ENCODE measurements at places on chromosomes 13 and 19.

DNA sequence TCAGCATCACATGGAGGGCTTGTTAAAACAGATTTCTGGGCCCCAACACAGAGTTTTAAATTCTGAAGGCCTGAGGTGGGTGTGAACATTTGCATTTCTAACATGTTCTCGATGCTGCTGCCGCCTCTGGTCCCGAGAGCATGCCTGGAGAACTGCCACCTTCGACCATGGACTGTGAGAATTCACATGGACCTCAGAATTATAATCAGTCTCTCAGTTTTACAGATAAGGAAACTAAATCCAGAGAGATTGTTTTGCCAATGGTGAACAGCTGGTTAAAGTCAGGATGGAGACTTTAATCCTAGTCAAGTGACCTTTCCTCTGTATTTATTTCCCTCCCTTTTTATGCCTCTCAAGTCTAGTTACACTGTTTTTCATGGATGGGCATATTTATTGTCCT is 14.7 kb downstream of the ALOX5AP start:
- no peak overlapping the region for H3K27ac ChIP-seq
- DNase-seq: no peak
- H3K27me3 ChIP-seq: no peaks in the 10 kb centered on the region

- no peaks in the 10 kb centered on the region for H3K36me3 ChIP-seq
- H3K27me3 ChIP-seq: no peaks in the 10 kb centered on the region
- no peak overlapping the region for H3K4me3 ChIP-seq
- no peaks in the 10 kb centered on the region for H3K4me1 ChIP-seq
- no peak for DNase-seq
Measured at GRCh38 chr13:31394506-31394905, 194.7 kb downstream of the B3GLCT start.

DNA sequence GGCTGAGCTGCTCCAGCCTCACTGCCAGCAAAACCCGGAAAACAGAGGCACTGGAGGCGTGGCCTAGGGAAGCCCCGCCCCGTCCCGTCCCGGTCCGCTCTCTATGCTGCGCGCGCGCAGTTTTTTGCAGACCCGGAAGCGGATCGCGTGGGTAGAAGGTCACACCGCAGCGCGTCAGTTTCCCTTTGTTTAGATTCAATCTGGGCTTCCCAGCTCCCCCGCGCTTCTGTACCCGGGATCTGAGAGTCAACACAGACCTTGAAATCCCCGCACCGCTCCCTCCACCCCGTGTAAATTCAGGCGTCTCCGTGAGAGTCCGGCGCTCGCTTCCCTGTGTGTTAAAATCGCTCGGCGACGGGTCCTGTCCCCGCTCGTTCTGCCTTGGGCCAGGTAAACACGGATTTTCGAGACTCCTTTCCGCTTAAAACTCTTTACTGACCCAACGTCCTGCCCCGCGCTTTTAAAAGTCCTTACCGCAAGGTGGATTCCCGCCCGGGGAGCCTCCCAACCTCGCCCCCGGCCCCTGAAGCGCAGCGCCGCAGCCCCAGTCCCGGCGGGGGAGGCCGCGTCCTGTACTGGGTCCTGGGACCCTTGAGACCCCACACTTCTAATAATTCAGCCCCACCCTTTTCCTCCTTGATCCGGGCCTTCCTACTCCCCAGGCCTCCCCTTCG is at the start of gene ZNF610:
ZNF610 (plus strand) TSS at position 127 of the 674 bp plus-strand sequence. CDS start 12,930 bp downstream, outside the sequence.
- no peaks in the 10 kb centered on the region for H3K27me3 ChIP-seq
- H3K36me3 ChIP-seq: peaks cover 18% of the 10 kb centered on the region
- peak; percentile 97 for DNase-seq
- peak within 1 kb of the TSS; percentile 46 for H3K27ac ChIP-seq

GRCh38 chr13:111883571-111884343 is 183.2 kb upstream of the SOX1 start:
- no peak overlapping the region for H3K27ac ChIP-seq
- no peaks in the 10 kb centered on the region for H3K36me3 ChIP-seq
- no peak overlapping the region for H3K4me3 ChIP-seq
- no peaks in the 10 kb centered on the region for H3K4me1 ChIP-seq

- no peak overlapping the region for H3K27ac ChIP-seq
- H3K36me3 ChIP-seq: no peaks in the 10 kb centered on the region
- DNase-seq: no peak
- no peaks in the 10 kb centered on the region for H3K27me3 ChIP-seq
- no peaks in the 10 kb centered on the region for H3K4me1 ChIP-seq
Measured at GRCh38 chr19:16034958-16035560, 41.2 kb upstream of the TPM4 start.

DNA sequence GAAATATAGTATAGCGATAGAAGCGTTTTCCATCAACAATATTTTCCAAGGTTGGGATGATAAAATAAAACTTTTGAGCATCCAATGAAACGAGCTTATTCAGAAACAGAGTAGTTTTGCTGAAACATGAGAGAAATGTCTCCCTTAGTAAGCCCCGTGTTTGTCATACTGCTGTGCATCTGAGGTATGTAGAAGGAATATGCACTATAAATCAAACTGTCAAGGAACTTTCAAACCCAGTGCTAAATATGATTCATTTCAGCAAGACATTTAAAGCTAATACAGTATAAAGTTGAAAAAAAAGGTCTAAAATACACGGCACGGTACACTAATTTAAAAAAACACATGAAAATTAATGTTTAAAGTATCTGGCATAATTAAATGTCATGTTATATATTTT is 546.2 kb downstream of the SLITRK5 start:
- no peak for DNase-seq
- no peak overlapping the region for H3K27ac ChIP-seq
- H3K4me1 ChIP-seq: no peaks in the 10 kb centered on the region
- no peaks in the 10 kb centered on the region for H3K36me3 ChIP-seq
- H3K4me3 ChIP-seq: no peak overlapping the region

DNA sequence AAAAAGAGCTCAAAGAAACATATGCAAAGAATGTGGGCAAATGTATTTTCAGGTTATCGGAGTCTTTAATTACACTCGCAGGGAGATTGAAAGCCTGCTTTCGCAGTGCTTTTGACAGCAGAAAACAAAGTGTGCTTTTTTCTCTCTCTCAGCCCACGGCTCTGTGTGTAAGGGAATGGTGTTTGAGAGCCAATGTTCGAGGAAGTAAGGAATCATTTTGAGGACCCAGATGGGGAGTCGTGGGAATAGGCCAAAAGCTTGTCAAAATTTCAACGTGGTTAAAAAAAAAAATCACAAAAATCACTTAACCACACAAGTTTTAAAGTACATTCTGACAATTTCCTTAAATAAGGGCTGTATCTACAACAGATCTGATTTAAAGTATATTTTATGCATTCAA is 197.1 kb upstream of the IRS2 start:
- no peak overlapping the region for H3K27ac ChIP-seq
- DNase-seq: no peak
- no peaks in the 10 kb centered on the region for H3K36me3 ChIP-seq
- H3K27me3 ChIP-seq: no peaks in the 10 kb centered on the region

DNA sequence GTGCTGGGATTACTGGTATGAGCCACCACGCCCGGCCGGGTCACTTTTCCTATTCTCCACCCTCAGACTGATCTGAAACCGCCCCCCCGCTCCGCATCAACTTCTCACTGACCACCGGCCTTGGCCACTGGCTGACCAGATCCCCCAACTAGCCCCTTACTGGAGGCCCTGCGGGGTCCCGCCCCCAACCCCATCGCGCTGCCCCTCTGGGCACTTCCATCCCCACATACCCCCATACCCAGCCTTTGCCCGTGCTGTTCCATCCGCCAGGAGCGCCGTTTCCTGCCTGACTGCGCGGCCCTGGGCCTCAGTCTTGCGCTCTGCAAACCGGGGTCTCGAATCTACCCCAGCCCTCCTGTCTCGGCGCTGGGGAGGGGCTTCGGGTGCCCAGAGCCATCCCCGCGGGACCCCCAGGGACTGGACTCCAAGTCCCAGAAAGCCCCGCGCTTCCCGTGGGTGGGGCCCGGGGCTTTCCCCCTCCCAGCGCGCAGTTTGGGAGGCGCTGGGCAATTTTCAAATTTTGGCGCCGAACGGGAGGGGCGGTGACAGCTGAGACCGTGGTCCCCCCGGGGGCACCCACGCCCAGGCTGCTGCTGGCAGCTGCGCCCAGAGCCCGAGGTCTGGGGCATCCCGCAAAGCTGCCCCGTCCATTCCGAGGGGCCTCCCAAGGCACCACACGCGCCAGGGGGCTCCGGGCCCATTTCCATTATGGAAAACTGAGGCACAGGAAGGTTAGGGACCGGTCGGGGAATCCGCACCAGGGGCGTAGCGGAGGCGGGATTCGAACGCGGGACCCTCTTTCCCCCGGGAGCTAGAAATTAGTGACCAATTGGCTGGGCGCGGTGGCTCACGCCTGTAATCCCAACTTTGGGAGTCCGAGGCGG is 5.2 kb upstream of the LMNB2 start:
- H3K27ac ChIP-seq: no peak overlapping the region
- H3K36me3 ChIP-seq: no peaks in the 10 kb centered on the region
- H3K27me3 ChIP-seq: no peaks in the 10 kb centered on the region
- peaks cover 9% of the 10 kb centered on the region for H3K4me1 ChIP-seq
- DNase-seq: no peak

DNA sequence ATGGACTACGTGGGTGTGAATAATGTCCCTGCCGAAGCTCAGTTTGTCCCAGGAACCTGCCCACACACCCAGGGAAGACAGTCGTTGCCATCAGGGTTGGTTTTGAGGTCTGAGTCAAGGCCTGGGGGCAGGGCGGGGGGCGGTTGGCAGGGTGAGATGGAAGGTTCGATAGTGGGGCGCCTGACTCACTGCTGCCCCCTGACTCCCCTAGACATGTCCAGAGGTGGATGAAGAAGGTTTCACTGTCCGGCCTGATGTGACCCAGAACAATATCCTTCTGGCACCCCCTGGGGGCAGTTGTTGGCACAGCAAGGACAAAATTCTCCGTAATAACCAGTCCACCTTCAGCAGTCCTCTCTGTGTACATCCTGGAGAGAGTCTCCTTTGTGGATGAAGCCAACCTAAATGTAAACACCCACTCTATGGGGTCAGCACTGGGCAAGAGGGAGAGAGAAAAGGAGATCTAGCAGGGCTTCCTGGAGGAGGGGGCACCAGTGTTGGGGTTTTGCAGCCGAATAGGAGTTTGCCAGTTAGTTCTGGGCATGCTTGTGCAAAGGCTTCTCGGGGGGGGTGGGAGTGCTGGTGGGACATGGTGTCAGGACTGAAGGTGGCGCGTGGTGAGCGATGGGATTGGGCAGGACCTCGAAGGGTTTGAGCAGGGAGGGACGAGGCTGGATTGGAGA is 19.6 kb upstream of the B3GNT3 start:
- peak; percentile 83 for DNase-seq
- H3K4me1 ChIP-seq: no peaks in the 10 kb centered on the region
- H3K27me3 ChIP-seq: no peaks in the 10 kb centered on the region
- 0 out of 2 replicates have a peak, but pooled peaks cover under 1% of the 10 kb centered on the region for H3K36me3 ChIP-seq
- no peak overlapping the region for H3K27ac ChIP-seq

DNA sequence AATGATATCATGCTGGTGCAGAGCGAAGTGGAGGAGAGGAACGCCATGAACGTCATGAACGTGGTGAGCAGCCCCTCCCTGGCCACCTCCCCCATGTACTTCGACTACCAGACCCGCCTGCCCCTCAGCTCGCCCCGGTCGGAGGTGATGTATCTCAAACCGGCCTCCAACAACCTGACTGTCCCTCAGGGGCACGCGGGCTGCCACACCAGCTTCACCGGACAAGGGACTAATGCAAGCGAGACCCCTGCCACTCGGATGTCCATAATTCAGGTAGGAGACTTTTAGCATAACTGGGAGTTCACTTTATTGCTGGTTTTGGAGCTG is 3.3 kb downstream of the PCDH17 start:
- no peaks in the 10 kb centered on the region for H3K36me3 ChIP-seq
- no peak overlapping the region for H3K4me3 ChIP-seq
- H3K4me1 ChIP-seq: no peaks in the 10 kb centered on the region
- no peaks in the 10 kb centered on the region for H3K27me3 ChIP-seq
- H3K27ac ChIP-seq: no peak overlapping the region

DNA sequence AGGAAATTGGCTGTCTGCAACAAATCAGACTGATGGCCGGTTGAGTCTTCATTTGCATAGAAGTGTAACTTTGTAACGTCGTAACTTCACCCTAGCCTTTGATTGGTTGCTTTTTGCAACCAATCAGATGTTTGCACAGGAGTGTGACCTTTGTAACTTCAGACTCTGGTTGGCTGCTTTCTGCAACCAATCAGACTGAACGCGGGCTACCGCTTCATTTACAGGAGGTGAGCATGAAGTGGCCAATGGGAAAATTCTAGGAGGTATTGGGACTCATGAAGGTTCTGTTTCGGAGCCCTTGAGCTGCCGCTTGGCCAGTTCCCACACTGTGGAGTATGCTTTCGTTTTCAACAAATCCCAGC is 441 bp upstream of the ZNF559 start:
- peaks cover 35% of the 10 kb centered on the region for H3K36me3 ChIP-seq
- H3K27me3 ChIP-seq: no peaks in the 10 kb centered on the region
- peak overlapping the region; percentile 77 for H3K4me3 ChIP-seq
- DNase-seq: peak; percentile 82

DNA sequence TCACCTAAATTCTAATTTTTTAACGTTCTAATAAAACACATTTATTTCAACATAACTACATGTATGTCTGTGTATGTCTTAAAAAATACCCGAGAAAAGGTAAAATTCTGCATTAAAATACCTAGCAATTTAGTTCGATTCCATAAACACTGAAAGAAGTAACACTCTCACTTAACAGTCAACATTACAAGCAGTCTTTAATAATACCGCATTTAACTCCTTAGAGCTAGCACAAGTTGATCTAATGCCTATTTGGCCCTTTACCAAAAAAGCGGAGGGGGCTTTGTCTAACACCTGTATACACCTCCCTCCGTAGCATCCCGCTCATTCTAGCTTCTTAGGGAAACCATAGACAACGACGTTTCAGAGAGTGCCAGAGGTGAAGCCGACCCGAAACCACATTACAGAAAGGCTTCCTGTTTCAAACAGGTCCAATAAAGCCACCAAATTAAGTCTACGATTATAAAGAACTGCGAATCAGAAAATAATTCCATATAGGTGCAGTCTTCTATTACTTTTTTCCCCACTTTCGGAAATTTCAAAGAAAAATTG is 1.2 kb downstream of the SPART start:
- H3K4me3 ChIP-seq: no peak overlapping the region
- DNase-seq: no peak
- H3K27ac ChIP-seq: no peak overlapping the region
- H3K4me1 ChIP-seq: peaks cover 7% of the 10 kb centered on the region
- no peaks in the 10 kb centered on the region for H3K27me3 ChIP-seq

- H3K27ac ChIP-seq: no peak overlapping the region
- no peaks in the 10 kb centered on the region for H3K27me3 ChIP-seq
- no peak overlapping the region for H3K4me3 ChIP-seq
Measured at GRCh38 chr19:43777163-43777695, 3.5 kb downstream of the KCNN4 start.

DNA sequence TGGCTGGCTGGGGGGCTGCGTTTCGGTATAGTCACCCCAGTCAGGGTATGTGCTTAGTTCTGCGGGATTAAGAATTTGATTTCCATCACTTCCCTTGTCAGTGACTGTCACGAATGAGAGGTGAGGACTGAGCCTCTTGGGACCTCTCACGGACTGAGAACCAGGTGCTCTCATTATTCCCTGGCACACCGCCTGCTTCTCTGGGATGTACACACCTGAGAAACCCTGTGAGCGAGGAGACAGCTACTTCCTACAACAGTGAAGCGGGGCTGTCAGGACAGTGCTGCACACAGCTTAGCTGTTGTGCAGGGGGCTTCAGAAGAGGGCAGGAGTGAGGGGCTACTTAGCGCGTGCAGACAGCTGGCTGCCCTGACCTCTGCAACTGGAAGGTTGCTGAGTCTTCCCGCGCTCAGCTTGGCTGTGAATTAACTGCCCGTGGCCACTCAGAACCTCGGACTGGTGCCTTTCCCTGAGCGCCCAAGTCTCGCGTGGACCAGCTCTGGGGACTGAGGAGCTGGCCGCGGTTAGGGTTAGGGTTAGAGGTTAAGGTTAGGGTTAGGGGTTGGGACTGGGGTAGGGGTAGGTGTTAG is 65.3 kb upstream of the MCF2L start:
- no peaks in the 10 kb centered on the region for H3K36me3 ChIP-seq
- no peak overlapping the region for H3K27ac ChIP-seq
- no peaks in the 10 kb centered on the region for H3K27me3 ChIP-seq
- no peak overlapping the region for H3K4me3 ChIP-seq
- DNase-seq: no peak
